ENCODE measurements at places on chromosomes 7 and 10.
A peak's percentile ranks its signal among the peaks of the same experiment; 100 is the strongest.

DNA sequence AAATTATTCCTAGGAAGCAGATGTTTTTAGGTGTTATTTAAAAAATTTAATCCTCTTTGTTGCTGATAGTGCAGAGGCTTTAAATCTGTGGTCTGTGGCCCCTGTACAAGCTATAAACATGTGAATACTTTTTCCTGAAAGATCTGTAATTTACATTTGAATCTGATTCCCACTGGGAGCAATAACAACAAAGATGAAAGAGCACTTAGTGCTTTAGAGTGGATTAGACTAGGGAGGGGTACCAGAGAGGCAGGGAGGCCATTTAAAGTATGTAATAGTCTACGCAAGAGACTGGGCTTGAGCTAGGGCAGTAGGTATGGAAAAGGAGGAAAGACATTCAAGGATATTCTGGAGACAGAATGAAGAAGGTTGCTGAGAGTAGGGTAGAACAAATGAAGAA lies 19.1 kb downstream of the BTRC start:
- no peak for DNase-seq

GRCh38 chr10:90959826-90960225 lies 38.9 kb upstream of the ANKRD1 start:
- no peak for DNase-seq

- DNase-seq: peak; percentile 76
Observed at GRCh38 chr7:47482013-47482875, 99.7 kb downstream of the TNS3 start.

GRCh38 chr10:28530751-28531150 lies 2.2 kb upstream of the WAC start:
- DNase-seq: no peak

DNA sequence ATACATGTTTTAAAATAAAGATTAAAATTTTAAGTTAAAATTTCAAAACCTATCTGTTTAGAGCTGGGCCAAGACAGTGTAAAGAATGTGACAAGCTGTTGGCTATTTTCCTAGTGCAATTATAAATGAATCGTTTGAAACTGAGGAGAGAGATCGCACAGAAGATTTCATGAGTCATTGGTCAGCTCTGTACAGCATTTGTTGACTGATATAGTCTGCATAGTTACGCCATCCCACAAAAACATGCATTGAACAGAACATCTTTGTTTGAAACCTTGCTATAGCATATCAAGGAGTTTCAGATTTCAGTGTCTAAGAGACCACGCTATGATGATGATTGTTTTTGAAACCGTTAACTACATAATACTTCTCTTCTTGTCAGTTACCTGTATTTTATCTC lies 1.3 kb upstream of the C10orf67 start:
- no peak for DNase-seq

DNA sequence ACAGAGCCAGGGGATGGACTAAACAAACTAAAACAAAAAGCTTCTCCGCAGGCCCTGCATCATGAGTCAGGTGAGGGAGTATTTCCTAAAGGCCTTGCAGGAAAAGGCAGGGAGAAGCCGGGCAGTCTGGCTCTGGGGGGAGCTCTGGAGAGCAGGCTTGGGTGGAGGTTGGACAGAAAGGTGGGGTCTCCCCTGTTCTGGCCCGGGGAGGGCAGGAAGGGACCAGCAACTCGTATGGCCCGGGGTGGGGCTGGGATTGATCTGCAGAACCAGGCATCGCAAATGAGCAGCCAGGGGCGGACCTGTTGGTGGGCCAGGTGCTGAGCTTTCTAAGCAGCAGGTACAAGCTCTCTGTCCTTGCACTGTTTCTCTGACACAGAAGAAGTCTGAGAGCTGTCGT lies 235.2 kb downstream of the TCERG1L start:
- DNase-seq: no peak
